ENCODE measurements at places on chromosomes 7 and 10. TPM values are rescaled to one million over a fixed set of nuclear protein-coding genes. Genes with fewer than 3 reads are reported as not detected.

The JAKMIP3 gene
- total RNA-seq: 0.48 TPM

- no peak for DNase-seq
Measured at GRCh38 chr7:23546897-23547572, 15.3 kb upstream of the TRA2A start.

- peak; percentile 74 for DNase-seq
Measured at GRCh38 chr7:157686285-157686894, 349.6 kb downstream of the DNAJB6 start.

The PAX4 gene
- not detected for total RNA-seq

The CYP17A1 gene
- total RNA-seq: not detected

- peak; percentile 72 for DNase-seq
Measured at GRCh38 chr7:150373049-150373801, 4.6 kb downstream of the REPIN1 start.

DNA sequence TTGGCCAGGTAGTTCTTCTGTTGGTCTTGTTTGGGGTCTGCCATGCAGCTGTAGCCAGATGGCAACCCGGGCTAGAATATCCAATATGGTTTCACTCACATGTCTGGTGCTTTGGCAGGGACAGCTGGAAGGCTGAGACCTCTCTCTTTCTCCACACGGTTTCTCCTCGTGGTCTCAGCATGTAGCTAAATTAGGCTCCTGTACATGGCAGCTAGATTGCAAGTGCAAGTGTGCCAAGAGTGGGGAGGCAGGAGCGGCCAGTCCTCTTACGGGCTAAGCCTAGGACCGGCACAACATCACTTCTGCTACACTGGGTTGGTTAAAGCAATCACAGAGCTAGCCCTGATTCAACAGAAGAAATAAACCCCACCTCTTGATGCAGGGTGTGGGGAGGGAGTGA is 9.3 kb upstream of the PDE1C start:
- no peak for DNase-seq

GRCh38 chr7:48147078-48147591 is 24.1 kb upstream of the ABCA13 start:
- DNase-seq: no peak

The WDFY4 gene
- 10.1 TPM for total RNA-seq

DNA sequence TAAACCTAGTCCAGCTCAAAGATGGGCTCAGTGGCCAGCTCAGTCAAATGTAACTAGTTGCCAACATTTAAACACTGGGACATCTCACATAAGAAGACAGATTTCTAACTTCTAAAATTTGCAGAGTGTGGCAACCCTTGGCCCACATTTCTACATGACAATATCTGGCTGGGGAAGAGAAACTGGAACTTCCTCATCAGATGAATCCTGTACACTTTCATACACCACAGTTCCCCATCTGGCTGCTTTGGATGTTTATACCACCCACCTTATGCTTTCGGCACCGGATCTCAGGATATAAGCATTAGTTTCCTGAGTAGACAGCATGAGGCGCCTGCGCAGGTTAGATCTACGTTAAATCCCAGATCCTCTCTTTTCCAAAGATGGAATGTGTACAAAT is 199.3 kb downstream of the PRKG1 start:
- DNase-seq: no peak

- no peak for DNase-seq
Measured at GRCh38 chr10:105925045-105925785, 1239.3 kb downstream of the SORCS1 start.

- DNase-seq: no peak
Measured at GRCh38 chr10:52423369-52423768, 109.3 kb downstream of the DKK1 start.

DNA sequence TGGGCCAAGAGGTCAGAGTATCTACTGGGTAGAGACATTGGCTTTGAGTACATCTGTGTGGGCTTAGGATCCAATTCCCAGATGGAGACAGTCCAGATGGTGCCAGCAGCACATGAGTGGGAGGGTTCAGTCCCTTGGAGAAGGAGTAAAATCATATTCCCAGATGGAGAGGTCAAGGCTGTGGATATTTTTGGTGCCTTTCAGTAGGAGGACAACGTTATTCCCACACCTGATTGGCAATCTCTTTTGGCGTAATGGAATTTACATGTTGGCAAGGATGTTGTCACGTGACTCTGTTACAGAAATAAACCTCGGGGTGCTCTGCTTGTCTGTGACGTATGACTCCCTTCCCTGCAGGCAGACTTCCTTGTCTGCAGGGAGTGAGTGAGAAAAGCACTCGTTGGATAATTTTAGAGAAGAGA is 27.6 kb downstream of the NPS start:
- no peak for DNase-seq

The CNPY1 gene
- total RNA-seq: not detected

GRCh38 chr7:148553979-148554378 is 36.6 kb upstream of the C7orf33 start:
- no peak for DNase-seq

DNA sequence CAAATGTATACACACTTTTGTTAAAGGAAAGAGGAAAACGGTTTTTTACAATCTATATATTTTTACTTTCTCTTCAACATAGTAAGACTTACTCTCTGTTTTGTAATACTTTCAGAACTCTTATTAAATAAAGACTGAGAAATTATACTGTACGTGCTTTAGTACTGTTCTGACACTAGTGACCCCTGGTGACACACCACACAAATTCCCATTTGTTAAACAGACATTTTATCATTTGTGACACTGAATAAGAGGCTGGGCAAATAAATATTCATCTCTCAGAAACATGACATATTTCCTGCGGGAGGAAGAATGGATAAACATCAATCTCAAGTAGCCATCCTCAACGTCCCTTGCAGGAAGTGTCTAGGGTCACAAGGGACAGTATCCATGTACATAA is 68.9 kb upstream of the ZNF33B start:
- DNase-seq: no peak

DNA sequence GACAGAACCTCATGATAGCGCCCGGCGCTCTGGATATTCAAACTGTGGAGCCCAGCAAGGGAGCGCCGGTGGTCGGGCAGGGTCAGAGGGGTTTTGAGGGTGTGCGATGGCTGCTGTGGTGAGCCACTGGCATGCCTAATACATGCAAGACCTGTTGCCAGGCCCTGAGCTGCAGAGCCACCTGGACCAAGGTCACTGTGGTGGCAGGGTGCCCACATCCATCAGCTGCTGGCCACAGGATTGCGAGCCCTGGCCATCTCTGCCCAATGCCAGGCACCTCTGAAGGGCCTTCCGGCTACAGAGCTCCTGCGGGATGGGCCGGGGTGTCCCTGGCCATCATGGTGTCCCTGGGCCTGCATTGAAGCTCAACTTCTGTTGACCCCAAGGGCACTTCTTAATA is 123.0 kb upstream of the TNRC18 start:
- no peak for DNase-seq

DNA sequence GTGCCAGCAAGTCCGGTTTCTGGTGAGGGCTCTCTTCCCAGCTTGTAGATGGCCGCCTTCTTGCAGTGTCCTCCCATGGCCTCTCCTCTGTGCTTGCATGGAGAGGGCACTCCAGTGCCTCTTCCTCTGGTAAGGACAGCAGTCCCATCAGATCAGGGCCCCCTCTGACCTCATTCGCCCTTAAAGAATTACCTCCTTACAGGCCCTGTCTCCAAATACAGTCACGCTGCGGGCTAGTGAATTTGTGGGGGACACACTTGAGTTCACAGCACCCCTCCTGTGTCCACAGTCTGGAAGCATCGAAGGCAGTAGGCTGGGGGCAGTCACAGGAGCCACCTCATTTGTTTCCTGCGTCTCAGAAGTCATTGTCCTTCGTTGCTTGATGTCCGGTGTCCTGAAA is 54.6 kb downstream of the LHPP start:
- no peak for DNase-seq

GRCh38 chr7:129875160-129875559 is 77.6 kb downstream of the UBE2H start:
- no peak for DNase-seq

The COL17A1 gene
- 0.19 TPM for total RNA-seq

- no peak for DNase-seq
Measured at GRCh38 chr7:72504061-72504706, 92.0 kb upstream of the CALN1 start.

DNA sequence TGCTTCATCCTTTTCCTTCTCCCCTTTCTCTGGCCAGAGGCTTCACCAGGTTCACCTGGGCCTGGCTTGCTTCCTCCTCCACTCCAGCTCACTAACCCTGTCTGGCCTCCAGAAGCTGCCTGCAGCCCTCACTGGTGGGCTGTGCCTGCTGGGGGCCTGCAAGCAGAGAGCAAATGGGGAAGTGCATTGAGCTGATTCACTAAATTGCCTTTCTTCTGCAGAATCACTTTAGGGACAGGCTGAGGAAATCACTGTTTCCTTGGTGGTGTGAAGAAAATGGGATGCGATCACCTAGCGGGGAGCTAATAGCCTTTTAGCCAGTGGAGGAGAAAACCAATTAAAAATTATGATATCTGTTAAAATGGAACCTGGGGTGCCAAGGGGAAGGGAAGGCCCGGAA is 3.0 kb downstream of the RET start:
- no peak for DNase-seq

The EPHB6 gene
- 6.3 TPM for total RNA-seq

The SUGCT gene
- total RNA-seq: 2.9 TPM

GRCh38 chr7:21304808-21305375 is 123.0 kb upstream of the SP4 start:
- DNase-seq: no peak

GRCh38 chr10:3605882-3606281 is 179.1 kb downstream of the KLF6 start:
- DNase-seq: no peak

DNA sequence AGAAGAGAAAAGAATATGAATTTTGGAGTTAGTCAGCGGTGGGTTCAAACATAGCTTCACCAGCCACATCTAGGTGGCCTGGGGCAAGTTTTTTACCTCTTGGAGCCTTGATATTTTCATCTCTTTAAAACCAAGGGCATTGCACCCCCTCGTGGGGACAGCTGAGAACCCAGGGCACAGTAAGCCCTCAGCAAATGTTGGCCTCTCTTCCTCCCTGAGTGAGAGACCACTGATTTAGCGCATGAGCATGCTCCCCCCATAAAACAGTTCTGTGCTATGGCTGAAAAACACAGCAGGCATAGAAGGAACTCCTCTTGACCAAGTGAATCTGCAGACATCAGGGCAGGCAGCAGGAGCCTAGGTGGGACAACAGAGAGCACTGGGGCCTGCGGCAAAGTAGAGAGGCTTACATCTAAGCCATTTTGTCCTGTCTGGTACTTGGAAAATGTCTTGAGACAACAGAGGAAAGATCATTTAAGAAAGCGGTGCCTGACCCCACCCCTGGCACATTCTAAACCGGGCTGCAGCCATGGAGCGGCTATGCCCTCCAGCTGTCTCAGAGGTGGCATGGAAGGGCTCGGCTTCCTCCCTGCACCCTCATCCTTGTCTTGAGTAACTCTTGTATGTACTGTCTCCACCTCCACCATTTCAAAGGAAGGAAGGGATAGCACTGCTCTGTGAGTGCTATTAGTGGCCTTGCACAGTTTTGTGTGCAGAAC is 94.7 kb downstream of the ARHGAP22 start:
- no peak for DNase-seq

GRCh38 chr7:150660939-150661613 is 24.4 kb upstream of the GIMAP2 start:
- DNase-seq: no peak

The GIMAP7 gene
- total RNA-seq: 27.3 TPM

DNA sequence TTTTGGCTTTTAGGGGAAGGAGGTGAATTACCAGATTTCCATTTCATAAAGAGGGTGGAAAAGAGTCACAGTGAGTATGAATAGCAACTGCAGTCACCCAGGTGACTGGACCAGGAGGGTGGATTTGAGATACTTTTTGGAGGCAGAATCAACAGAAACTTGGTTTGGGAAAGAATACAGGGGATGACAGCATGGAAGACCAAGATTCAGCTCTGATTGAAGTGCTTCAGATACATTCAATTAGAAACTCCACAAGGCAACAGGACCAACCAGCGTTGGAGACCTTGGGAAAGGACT is 83.0 kb downstream of the SGMS1 start:
- no peak for DNase-seq

DNA sequence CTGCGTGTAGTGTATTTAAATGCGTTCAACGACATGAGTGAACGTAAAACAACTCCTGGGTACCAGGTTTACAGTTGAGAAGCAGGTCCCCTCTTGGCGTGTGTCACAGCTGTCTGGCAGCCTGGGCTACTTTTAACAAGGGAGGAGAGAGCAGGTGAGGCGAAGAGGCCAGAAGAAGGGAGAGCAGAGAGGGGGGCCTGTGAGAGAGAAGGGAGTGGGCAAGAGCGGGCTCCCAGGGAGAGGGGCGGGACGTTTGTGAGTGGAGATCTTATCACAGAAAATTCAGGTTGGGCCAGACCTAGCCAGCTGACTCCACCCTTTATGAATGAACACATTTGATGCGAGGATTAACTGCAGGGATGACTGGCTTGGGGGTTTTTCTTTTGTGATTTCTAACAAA is 154.0 kb downstream of the CAMK1D start:
- peak; percentile 59 for DNase-seq

- no peak for DNase-seq
Measured at GRCh38 chr7:2990949-2991470, 52.7 kb downstream of the CARD11 start.
